ENCODE measurements at places on chromosomes 4 and X. TPM values are rescaled to one million over a fixed set of nuclear protein-coding genes. Genes with fewer than 3 reads are reported as not detected.

EREG gene
- total RNA-seq = under 0.01 TPM

ELF4 gene
- total RNA-seq = 21.6 TPM

SPOCK3 gene
- 0.13 TPM for total RNA-seq

CD40LG gene
- total RNA-seq = not detected

NELFA gene
- 15.0 TPM for total RNA-seq

TLR10 gene
- total RNA-seq = not detected

PCDH19 gene
- total RNA-seq = 2.2 TPM

SPANXA1 gene
- total RNA-seq = not detected

MEPE gene
- not detected for total RNA-seq

STOX2 gene
- 1.6 TPM for total RNA-seq

PPARGC1A gene
- 1.0 TPM for total RNA-seq

MUC7 gene
- not detected for total RNA-seq

TENM3 gene
- 46.7 TPM for total RNA-seq

MANBA gene
- 17.4 TPM for total RNA-seq

CFP gene
- total RNA-seq = 0.49 TPM

PAGE5 gene
- not detected for total RNA-seq

FRG2 gene
- under 0.01 TPM for total RNA-seq

CXXC4 gene
- under 0.01 TPM for total RNA-seq

TCEAL6 gene
- not detected for total RNA-seq

GPRASP3 gene
- total RNA-seq = 6.6 TPM

CT45A2 gene
- not detected for total RNA-seq

ARHGEF9 gene
- total RNA-seq = 6.2 TPM

AMBN gene
- not detected for total RNA-seq

COL4A6 gene
- total RNA-seq = 0.16 TPM

PAGE2 gene
- not detected for total RNA-seq

PAGE1 gene
- not detected for total RNA-seq

GPR34 gene
- not detected for total RNA-seq

VEGFC gene
- 4.5 TPM for total RNA-seq

GPM6B gene
- total RNA-seq = under 0.01 TPM

SYNPO2 gene
- total RNA-seq = 0.44 TPM

OCIAD1 gene
- 81.3 TPM for total RNA-seq

CYP2U1 gene
- 3.4 TPM for total RNA-seq

NPY1R gene
- not detected for total RNA-seq

HSD17B11 gene
- total RNA-seq = 30.8 TPM

XAGE2 gene
- not detected for total RNA-seq

PTPN13 gene
- 0.31 TPM for total RNA-seq

NKRF gene
- total RNA-seq = 3.1 TPM

TEX13B gene
- total RNA-seq = not detected

GLRA3 gene
- not detected for total RNA-seq

CT55 gene
- total RNA-seq = not detected

XG gene
- 0.31 TPM for total RNA-seq

EPGN gene
- not detected for total RNA-seq

PYURF gene
- 66.6 TPM for total RNA-seq

LINC00632 gene
- 0.49 TPM for total RNA-seq

SPANXN4 gene
- not detected for total RNA-seq

SERTM2 gene
- total RNA-seq = not detected

RIPPLY1 gene
- total RNA-seq = not detected

TRAM1L1 gene
- total RNA-seq = 1.4 TPM

CITED1 gene
- 0.16 TPM for total RNA-seq

NAA11 gene
- not detected for total RNA-seq

TREX2 gene
- 2.1 TPM for total RNA-seq

POU4F2 gene
- total RNA-seq = not detected

GIMD1 gene
- total RNA-seq = not detected

MAGEB10 gene
- total RNA-seq = not detected

GNRHR gene
- not detected for total RNA-seq

H2AZ1 gene
- total RNA-seq = 300 TPM

RTL5 gene
- 1.1 TPM for total RNA-seq

RPA4 gene
- 4.7 TPM for total RNA-seq

TMEM131L gene
- 24.4 TPM for total RNA-seq
